CD4-positive, alpha-beta T cell treated with Interleukin-6 at 100 ng/mL for 8 hours (primary cell): ENCODE measurements at places on chromosomes 13 and 19.

DNA sequence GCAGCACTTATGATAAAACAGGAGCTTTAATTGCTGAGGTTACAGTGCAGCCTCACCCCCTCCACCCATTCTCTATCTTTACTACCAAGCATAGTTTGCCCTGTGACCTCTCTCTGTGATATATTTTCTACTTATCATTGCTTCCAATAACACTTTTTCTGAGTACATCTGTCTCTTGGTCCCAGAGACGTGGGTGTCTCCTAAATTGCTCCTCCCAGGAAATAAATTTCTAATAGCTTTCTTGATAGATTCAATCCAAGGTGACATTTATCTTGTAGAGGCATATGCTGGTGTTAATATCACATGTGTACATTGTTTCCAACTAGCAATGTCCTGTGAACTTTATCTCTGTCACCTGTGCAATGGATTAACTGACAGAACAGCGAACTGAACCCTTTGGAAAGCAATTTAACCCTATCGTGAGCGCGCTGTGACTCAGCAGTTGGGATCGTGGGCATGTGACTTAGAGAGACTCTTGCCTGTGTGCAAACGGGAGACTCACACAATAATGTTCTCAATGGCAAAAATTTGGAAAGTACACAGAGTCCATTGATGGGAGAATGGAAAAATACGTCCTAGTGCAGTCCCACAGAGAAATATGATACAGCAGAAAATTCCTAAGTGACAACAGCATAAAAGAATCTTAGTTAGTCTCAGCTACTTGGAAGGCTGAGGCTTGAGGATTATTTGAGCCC lies 7.0 kb upstream of the MAP2K2 start:
- no peak for DNase-seq

GRCh38 chr13:80513196-80513595 lies 172.3 kb upstream of the SPRY2 start:
- no peak for DNase-seq

GRCh38 chr13:81406639-81407292 lies 1065.8 kb upstream of the SPRY2 start:
- no peak for DNase-seq

- DNase-seq, result no peak
These were observed 536.3 kb downstream of the TBC1D4 start for GRCh38 chr13:74945637-74946036.

GRCh38 chr13:113981194-113981605 lies 7.3 kb upstream of the C13orf46 start:
- no peak for DNase-seq

GRCh38 chr19:53792721-53793433 lies 31.2 kb downstream of the NLRP12 start:
- peak; percentile 69 for DNase-seq

DNA sequence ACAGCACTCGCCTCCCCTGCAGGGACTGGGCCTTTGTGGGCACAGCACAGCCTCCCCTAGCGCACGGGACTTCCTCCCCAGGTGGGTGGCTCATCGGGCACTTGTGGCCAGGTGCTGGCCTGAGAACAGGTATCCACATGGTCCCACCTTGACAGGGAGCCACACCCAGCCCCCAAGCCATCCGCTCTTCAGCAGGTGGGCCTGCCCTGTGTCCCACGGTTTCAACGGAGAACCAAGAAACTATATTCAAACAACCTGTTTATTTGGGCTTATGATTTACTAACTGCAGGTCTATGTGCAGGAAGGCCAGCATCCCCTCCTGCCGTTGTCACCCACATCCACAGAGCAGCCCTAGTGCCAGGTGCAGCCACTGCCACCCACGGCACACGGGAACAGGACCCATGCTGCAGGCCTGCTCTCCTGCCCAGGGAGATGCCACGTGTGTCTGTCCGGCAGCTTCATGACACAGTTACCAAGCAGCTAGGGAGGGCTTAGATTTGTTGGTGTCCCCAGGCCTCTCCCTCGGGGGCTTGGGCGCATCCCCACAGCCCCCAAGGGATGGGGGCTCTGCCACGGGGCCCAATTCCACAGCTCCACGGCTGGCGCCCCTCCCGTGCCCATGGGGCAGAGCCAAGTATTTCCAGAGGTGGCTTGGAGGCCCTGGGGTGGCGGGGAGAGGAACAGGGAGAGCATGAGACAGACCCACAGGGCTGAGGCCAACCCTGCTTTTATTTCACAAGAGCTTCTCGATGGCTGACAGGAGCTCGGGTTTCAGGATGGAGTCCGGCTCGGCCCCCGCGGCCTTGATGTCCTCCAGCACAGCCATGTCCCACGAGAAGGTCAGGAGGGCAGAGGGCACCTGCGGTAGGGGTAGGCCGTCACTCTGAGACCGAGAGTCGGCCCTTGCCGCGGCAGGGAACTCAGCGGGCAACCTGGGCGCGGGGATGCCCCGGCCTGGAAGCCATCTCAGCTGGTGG lies 12.5 kb downstream of the UBXN6 start:
- DNase-seq, result no peak

GRCh38 chr13:98528663-98529064 lies 48.2 kb downstream of the STK24 start:
- DNase-seq, result no peak
